C1 segment of cervical spinal cord (tissue), 14 donors: ENCODE measurements at places on chromosomes 6 and 20.

DNA sequence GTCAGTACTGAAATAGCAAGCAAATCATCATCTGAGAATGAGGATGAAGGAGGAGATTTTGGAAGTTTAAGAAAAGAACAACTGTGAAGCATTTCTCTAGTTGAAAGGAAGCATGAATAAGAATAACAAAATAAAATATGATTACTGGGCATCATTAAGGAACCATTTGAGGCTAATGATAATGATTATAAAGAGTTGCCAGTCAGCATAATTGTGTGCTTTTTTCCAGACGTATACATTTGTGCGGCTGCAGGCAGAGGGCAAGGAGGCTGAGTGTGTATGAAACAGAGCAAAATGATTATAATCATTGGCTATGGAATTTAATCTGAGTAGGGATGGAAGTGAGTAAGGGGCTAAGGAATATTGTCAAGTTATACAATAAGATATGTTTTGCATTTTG lies 218.7 kb upstream of the FUT9 start:
- DNase-seq = no peak

DNA sequence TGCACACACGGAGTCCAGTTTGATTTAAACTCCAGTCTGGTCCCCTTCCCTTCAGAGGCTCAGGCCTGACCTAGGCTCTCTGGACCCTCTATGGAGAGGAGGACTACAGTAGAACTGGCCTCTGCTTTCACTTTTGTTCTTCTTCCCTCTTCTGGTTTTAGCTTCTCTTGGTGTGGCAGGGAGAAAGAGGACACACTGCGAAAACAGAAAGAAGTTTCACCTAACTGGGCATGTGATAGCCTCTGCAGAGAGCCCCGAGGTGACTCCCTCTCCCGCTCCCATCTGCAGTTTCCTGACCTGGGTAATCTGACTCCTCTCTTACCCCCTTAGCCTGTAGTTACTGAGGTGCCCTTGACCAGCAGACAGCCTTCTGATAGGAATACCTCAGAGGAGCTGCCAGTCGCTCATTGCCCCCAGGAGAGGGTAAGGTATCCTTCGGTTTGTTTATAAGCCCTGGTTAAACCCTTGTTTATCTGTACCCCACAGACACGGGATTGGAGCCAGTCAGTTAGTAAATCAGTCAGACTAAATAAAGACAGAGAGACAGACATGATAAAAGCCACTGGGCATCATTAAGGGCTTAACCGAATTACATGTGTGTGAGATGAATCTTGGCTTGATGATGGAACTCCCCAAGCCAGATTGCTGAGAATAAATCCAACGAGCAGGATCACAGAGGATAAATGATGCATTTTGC lies 12.0 kb upstream of the DTNBP1 start:
- no peak for DNase-seq

DNA sequence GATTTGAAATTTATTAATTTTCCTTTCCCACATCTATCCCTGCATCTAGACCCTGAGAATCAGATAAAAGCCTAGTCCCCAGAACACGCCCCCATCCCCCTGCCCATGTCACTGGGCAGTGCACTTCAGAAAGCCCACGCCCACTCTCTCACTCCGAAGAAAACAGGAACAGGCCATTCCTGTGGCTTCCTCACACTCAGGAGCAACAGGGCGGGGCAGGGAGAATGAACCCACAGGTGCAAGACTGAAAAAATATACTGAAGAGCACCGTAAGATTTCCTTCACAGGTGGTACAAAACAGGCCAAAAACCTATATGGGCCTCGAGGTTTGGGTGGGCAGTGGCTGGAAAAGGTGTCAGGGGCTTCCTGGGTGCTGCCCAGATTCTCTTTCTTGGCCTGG lies 3.4 kb downstream of the OXT start:
- DNase-seq = no peak

DNA sequence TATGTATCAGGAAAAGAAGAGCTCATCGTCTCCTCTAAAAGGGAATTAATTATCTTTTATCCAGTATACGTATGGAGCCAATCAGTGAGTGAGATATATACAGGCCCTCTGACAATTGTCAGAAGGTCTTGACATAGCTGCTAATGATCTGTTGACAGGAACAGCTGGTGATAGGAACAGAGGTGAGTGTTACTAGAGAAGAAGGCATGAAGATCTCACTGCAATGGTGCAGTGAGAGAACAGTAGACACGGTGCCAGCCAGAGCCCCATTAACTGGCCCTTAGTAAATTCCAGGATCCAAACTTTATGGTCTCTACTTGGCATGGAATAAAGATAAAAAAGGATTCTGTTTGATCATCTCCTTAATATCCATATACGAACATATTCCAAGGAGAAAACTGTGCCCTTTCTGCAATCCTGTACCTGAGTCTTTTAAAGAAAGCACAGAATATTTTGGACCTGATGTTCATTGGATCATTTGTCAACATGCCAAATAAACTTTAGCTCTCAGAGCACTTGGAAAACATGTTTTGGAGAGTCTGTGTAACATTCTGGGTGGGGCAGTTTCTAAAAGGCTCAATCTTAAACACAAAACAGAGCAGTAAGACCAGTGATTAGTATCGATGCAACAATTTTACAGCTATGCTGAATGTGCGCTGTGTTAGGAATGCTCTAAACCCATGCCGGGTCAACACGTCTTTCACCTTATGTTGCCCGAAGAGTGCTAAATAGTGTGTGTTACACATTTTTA lies 135.8 kb upstream of the CITED2 start:
- no peak for DNase-seq

- no peak for DNase-seq
Measured at GRCh38 chr6:131954059-131954774, 3.0 kb upstream of the CCN2 start.

- DNase-seq = no peak
Measured at GRCh38 chr6:45577836-45578504, 200.2 kb upstream of the SUPT3H start.

DNA sequence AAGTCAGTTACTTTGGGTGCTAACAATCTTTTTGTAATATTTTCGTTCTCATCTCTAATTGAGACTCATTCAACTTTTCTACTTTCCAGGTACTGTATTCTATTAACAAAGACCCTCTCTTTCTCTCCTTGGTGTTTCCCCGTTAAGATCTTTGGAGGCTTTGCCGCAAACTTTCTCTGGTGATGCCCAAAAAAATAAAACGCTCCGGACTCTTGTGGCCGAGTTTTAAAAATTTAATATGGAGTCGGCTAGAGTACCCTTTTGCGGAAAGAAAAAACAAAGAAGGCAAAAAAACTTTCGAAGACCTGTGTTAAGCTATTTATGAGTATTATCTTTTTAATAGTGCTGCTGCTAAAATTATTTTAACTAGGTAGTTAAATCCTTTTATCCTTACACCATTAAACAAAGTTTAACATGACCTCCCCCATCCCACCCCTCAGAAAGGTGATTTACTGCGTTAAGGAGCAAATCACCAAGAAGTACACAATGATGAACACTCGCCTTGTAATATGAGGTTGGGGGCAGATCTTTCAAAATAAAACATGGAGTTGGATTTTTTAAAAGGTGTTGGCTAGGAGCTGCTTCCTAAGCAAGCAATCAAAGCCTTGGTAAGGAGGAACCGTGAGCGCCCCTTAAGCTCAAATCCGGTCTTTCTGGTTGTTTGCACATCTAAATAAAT lies 10.0 kb downstream of the SIM1 start:
- DNase-seq = no peak

GRCh38 chr20:836190-836589 lies 2.7 kb downstream of the FAM110A start:
- no peak for DNase-seq

DNA sequence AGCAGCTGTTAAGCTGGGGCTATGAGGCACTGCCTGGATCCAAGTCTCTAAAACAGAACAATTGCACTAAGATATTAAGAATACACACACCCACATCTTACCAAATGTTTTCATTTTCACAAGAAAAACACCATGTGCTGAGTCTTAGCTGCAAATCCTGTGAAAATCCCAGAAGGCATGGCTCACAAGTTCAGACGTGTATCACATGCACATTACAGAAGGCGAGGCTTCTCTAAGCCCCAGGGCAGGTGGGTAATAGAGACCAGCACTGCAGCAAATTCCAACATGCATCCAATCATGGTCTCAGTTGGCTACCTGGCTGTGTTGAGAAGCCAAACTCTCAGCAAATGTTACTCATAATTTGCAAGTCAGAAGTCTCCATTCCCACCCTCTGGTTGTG lies 16.2 kb upstream of the CST3 start:
- no peak for DNase-seq

DNA sequence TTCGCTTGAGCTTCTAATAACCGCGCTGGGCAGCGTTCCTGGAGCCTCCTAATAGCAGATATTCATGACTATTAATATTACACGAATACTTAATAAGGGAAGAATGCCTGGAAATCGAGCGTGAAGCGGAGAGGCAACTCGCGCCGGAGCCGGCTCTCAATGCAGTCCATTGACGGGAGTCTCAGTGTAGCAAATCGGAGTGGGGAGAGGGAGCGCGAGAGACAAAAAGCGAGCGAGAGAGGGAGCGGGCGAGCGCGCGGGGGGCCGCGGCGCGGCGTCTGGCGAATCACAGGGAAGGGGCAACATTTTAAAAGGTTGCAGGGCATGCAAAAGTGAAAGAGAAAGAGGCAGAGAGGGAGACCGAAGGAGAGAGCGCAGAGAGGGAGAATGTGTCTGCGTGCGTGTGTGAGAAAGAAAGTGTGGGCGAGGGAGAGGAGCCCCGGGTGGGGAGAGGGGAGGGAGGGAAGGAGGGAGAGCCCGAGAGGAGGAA lies 2.9 kb downstream of the TFAP2A start:
- no peak for DNase-seq

DNA sequence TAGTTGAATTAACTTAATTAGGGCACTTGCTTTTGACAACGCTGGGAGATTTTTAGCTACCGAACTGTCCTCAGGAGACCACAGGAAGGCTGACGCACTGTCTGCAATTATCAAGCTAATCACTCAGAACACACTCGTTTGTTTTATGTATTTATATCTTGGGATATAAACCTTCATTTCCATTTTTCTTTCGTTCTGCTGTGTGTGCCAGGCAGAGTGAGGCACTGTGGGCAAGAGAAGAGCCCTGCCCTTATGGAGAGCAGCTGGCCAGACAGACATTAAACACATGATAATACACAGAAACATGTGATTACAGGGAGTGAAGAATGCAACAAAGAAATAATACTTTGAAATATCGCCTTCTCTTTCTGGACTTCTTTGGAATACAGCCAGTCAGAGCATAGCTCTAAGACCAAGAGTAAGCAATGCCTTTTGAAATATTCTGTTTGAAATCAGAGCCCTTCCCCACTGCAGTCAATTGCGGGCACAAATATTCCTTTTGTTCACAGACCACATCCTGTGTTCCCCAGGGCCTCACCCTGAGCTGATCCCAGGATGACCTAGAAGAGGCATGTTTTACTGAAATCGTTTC lies 96.8 kb downstream of the ANKRD60 start:
- DNase-seq = no peak

DNA sequence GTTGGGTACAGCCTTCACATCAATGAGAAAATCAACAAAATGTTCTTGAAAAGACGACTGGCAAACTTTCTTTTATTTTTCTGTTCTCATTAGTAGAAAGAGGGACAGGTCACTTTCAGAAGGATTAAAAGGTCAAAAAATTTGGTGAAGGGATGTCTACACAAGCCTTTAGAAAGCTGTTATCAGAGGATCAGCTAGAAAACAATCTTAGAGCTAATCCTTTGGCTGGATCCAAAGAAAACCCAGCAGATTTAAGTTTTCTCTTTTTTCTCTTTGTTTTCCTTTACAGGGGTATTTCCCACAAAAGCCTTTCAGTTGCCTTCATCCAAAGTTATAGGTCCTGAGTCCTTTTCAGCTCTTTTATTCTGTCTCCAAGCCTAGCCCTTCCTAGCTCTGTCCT lies 57.3 kb upstream of the EDN1 start:
- DNase-seq = no peak

- DNase-seq = no peak
Measured at GRCh38 chr6:71194724-71195123, 93.9 kb upstream of the OGFRL1 start.

- peak; percentile 39 for DNase-seq
Measured at GRCh38 chr6:158769771-158770432, 49.3 kb downstream of the EZR start.

GRCh38 chr20:41686961-41687360 lies 68.8 kb upstream of the CHD6 start:
- DNase-seq = no peak

- no peak for DNase-seq
Measured at GRCh38 chr20:41587956-41588355, 30.2 kb downstream of the CHD6 start.

DNA sequence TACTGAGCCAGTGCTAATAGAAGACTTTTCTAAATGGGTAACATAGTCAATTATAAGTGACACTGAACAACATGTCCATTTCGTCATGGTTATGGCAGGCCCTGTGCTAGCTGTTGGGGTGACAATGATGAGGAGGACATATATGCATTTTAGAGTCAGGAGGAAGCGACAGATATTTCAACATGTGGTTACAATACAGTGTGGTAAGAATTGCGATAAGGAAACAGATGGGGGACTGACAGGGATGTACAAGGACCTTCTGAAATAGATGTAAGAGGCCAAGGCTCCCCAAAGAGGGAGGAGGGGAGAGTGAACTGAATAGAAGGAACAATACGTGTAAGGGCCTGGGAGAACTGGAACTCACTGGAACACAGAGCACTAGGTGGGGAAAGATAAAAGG lies 11.7 kb downstream of the MMP24 start:
- no peak for DNase-seq

DNA sequence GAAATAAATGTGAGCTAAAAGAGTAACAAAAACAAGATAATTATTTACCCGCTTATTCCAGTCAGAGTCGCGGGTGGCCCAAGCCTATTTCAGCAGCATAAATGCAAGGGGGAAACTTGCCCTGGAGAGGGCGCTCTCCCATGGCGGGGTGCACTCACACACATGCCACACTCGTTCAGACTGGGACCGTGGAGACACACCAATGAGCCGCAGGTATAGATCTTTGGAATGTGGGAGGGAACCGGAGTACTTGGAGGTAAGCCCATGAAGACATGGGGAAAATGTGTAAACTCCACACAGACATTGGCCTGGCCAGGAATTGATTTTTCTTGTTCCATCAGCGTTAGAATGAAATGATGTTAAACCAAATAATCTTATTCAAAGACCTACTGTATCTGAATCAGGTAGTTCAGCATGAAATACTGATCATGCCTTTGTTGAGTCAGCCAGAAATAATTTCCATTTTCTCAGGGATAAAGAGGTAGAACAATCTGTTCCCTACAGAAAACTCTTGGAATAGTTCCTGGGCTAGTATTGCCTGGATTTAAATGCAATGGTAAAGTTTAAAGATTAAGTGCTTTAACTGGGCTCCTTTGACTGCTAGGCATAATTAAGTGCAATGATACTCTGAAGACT lies 191.5 kb downstream of the MCHR2 start:
- no peak for DNase-seq
